ENCODE measurements at places on chromosomes 6 and 20.
A peak's percentile ranks its signal among the peaks of the same experiment; 100 is the strongest.

DNA sequence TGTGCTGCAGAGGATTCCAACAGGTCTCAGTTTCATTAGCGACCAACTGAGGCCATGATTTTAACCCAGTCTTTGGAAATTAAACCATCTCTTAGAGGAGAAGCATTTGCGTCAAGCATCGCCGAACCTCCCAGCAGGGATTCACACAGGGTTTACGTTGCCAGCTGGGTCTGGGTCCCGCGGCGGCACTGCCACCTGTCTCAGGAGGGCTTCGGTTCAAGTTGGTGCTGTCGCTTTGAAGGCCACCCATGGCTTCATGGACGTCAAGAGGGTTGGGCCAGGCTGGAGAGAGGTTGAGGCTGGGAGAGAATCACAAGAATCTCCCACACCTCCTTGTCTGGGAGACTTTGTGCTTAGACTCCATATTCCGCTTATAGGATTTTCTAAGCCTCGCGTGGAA lies 43.0 kb upstream of the FRMD1 start:
- H3K27me3 ChIP-seq, result no peaks in the 10 kb centered on the region
- no peak for DNase-seq
- no peaks in the 10 kb centered on the region for H3K36me3 ChIP-seq
- no peaks in the 10 kb centered on the region for H3K4me1 ChIP-seq
- no peak overlapping the region for H3K27ac ChIP-seq

- DNase-seq, result no peak
- no peak overlapping the region for H3K4me3 ChIP-seq
- no peaks in the 10 kb centered on the region for H3K27me3 ChIP-seq
- no peak overlapping the region for H3K27ac ChIP-seq
- 0 out of 2 replicates have a peak, but pooled peaks cover 5% of the 10 kb centered on the region for H3K4me1 ChIP-seq
These were observed 34.2 kb downstream of the RBM38 start for GRCh38 chr20:57425150-57426013.

DNA sequence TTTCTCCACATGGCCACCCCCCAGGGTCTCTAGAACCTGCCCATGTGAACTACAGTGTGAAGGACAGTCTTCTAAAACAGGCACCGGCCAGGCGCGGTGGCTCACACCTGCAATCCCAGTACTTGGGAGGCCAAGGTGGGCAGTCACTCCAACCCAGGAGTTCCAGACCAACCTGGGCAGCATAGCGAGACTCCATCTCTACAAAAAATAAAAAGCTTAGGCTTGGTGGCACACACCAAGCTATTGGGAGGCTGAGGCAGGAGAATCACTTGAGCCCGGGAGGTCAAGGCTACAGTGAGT lies 13.7 kb downstream of the ACSS1 start:
- no peak for DNase-seq
- no peak overlapping the region for H3K27ac ChIP-seq
- no peaks in the 10 kb centered on the region for H3K27me3 ChIP-seq
- no peaks in the 10 kb centered on the region for H3K4me1 ChIP-seq

DNA sequence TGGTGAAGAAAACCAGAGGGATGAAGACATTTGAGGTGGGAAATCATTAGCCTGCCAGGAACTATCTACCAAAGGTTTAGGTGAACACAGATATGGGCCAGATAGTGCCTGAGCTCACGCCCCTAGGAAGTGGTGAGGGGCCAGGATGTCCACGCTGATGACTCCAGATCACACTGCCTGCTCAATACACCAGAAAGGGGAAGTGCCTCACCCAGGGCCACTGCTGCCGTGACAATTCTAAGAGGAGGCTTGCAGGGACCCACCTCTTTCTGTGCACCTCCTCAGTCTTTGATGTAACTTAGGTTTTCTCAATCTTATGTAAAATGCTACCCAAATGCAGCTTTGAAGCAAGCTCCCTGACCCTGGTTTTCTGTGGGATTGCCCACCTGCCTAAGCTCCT lies 5.4 kb upstream of the RAB44 start:
- DNase-seq, result no peak

DNA sequence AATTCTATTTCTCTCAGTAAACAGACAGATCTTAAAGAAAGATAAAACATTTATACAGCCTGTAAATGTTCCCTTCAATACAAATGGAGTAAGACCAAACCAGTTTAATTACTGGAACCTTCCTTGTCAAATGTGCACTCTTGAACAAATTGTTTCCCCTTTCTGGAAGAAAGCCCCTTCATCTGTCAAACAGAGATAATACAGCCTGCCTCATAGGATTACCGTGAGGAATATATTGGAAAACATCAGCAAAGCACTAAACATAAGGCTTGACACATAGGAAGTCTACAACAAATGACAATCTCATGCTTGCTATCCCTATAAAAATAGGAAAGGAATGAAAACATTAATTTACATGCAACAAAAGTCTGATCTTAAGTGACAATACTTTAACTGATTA lies 173.8 kb downstream of the PTPRK start:
- H3K27ac ChIP-seq, result no peak overlapping the region
- no peak for DNase-seq
- no peak overlapping the region for H3K4me3 ChIP-seq
- no peaks in the 10 kb centered on the region for H3K4me1 ChIP-seq
- no peaks in the 10 kb centered on the region for H3K27me3 ChIP-seq
- H3K36me3 ChIP-seq, result no peaks in the 10 kb centered on the region

DNA sequence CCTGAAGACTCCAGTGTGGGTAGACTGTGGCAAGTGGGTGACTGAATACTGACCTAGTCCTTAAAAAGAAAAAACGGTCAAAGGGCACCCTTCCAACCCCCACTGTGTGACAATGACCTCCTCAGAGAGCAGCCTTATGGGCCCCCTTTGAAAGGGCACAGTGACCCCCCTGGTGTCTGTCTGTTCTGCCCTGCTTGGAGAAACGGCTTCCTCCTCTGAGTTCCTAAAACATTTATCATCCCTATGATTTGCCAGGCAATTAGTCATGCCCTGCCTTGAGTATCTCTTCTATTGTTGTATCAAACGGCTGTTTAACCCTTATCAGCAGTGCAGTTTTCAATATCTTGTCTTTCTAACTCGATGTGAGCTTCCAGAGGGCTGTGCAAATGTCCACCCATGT lies 21.0 kb upstream of the STX16 start:
- no peak for DNase-seq
- H3K4me3 ChIP-seq, result no peak overlapping the region
- H3K4me1 ChIP-seq, result no peaks in the 10 kb centered on the region
- H3K27ac ChIP-seq, result no peak overlapping the region
- H3K36me3 ChIP-seq, result no peaks in the 10 kb centered on the region

- H3K27me3 ChIP-seq, result no peaks in the 10 kb centered on the region
- DNase-seq, result no peak
These were observed 60.7 kb downstream of the MDGA1 start for GRCh38 chr6:37636801-37637561.

DNA sequence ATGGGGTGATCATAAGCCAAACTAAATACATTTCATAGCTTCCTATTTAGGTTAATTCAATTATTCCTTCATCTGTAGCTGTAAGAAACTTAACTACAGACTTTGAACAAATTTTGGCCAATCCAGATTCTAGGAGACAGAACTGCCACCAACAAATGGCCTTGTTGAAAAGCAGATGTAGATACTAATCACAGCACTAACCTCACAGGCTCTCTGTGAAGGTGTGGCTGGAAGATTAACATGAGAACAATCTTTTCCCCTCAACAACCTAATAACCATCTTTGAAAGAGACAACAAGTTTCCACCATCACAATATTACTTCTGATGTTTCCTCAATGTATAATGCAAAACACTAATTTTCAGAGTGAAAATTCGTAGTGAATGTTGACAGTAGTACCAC lies 87.8 kb downstream of the SESN1 start:
- H3K4me3 ChIP-seq, result no peak overlapping the region
- H3K27ac ChIP-seq, result no peak overlapping the region
- no peaks in the 10 kb centered on the region for H3K4me1 ChIP-seq
- no peaks in the 10 kb centered on the region for H3K27me3 ChIP-seq
- DNase-seq, result no peak
- H3K36me3 ChIP-seq, result no peaks in the 10 kb centered on the region

DNA sequence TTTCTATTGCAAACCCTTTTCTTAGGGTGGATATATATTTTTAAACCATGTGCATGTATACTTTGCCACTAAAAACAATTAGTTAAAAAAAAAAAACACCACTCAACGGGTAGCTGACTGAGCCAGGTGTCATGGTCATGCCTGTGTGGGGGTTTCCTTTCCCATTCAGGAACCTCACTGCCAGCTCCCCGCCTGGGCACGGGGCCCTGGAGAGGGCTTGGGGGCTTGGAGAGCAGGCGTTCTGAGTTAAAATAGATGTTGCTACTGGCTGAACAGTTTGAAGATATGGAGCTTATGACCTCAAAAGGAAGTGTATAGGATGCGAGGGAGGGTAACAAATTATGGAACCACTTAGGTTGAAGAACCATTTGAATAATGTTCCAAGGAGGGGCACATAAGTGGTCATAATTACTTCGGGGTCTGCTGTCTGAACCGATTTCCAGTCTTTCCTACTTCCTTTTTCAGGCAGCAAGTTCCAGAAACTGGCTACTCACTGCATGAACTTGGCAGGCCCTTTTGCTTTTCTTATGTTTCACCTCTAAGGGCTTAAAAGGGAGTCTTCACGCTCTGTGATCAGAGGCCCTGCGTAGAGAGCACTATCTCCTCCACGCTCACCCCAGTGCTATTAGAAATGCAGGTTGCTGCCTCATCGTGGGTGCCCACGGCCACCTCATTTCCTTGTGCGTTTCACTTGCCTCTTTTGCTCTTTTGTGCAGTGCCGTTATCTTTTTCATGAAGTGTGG lies 9.9 kb downstream of the STX16 start:
- no peak overlapping the region for H3K4me3 ChIP-seq
- DNase-seq, result no peak
- H3K36me3 ChIP-seq, result no peaks in the 10 kb centered on the region
- H3K27me3 ChIP-seq, result no peaks in the 10 kb centered on the region
- no peak overlapping the region for H3K27ac ChIP-seq

GRCh38 chr6:110661414-110661813 lies 153.9 kb downstream of the CDK19 start:
- DNase-seq, result no peak
- H3K27ac ChIP-seq, result no peak overlapping the region
- H3K4me1 ChIP-seq, result no peaks in the 10 kb centered on the region

DNA sequence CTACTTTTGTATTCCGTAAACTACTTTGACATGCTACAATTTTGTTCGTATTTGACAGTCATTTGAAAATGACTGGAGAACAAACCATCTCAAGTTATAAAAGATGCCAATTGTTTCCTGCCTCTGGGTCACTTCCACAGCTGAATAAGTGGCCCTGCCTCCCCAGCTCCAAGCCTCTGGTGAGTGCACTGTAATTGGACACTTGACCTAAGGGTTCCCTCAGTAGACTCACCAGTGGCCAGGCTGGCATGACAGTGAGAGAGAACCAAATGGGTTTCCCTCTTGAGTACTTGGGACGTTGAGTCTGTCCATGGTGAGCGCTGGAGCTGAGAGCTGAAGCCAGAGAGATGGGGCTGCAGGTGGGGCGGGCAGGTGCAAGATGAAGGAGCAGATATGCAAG lies 57.1 kb downstream of the SLC35D3 start:
- no peak overlapping the region for H3K27ac ChIP-seq
- no peak overlapping the region for H3K4me3 ChIP-seq
- no peaks in the 10 kb centered on the region for H3K36me3 ChIP-seq
- H3K27me3 ChIP-seq, result no peaks in the 10 kb centered on the region
- no peak for DNase-seq

GRCh38 chr20:23918101-23918862 lies 38.7 kb upstream of the CST5 start:
- DNase-seq, result no peak
- no peak overlapping the region for H3K27ac ChIP-seq
- peaks cover 2% of the 10 kb centered on the region for H3K4me1 ChIP-seq
- no peak overlapping the region for H3K4me3 ChIP-seq
- H3K36me3 ChIP-seq, result no peaks in the 10 kb centered on the region

GRCh38 chr6:43736844-43737243 lies 33.2 kb upstream of the VEGFA start:
- no peak overlapping the region for H3K4me3 ChIP-seq
- no peaks in the 10 kb centered on the region for H3K27me3 ChIP-seq
- no peak overlapping the region for H3K27ac ChIP-seq

GRCh38 chr6:6546318-6547109 lies 42.0 kb upstream of the LY86 start:
- peaks cover 4% of the 10 kb centered on the region for H3K27me3 ChIP-seq
- no peaks in the 10 kb centered on the region for H3K4me1 ChIP-seq
- DNase-seq, result peak; percentile 18
- H3K27ac ChIP-seq, result no peak overlapping the region

DNA sequence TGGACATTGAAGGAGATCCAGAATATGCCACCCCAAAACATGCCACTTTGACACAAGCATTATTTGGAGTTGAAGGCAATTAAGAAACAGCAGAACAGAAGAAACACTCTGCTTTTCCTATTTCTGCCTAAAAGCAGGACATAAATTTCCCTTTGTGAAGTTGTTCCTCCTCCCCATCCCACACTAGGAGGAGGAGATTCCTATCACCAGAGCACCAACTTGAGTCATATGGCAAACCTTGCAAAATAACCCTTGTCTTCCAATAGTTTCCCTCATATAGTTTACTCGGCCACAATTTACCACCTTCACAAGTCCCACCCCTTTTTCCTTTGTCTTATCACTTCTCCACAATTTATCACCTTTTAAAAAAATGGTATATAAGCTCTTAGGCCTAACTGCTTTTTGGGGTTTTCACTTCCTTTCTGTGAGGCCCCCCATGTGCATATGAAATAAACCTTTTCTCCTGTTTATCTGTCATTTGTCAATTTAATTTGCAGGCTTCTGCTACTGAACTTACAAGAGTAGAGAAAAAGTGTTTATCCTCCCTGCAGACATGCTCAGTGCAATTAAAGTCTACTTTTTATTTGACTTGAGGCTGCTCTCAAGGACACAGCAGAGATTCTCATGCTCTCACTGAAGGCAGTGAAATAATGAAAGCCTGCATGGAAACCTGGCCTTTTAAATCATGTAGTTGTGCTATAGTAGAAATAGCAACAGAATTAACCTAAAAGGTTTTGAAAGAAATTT lies 2.8 kb upstream of the RAB23 start:
- DNase-seq, result no peak
- no peaks in the 10 kb centered on the region for H3K4me1 ChIP-seq
- no peaks in the 10 kb centered on the region for H3K36me3 ChIP-seq

DNA sequence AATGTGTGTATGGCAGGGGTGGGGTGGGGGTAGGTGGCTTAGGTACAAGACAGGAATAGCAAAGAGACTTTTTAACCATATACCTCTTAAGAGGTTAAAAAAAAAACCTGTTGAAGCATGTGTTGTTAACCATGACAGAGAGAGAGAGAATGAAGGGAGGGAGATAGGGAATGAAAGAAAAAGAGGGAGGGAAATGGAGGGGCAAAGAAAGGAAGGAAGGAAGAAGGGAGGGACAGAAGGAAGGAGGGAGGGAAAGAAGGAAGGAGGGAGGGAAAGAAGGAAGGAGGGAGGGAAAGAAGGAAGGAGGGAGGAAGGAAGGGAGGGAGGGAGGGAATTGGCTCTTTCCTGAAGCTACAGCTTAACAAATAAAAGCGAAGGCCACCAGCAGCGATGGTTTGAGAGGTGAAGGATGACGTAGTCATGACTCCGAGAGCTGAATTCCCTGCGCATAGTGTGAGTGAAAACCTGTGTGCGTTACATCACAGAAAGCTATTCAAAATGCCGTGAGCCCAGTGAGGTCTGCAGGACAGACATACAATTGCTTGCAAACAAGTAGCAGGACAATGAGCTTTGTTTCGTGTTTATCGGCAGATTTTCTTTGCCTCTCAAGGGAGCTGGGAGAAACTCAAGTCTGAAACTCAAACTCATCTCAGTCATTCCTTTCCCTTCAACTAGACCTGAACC lies 88.6 kb upstream of the NEDD9 start:
- H3K27ac ChIP-seq, result no peak overlapping the region
- DNase-seq, result no peak
- H3K4me3 ChIP-seq, result no peak overlapping the region
- no peaks in the 10 kb centered on the region for H3K27me3 ChIP-seq
- H3K4me1 ChIP-seq, result peaks cover 2% of the 10 kb centered on the region

- no peaks in the 10 kb centered on the region for H3K4me1 ChIP-seq
- no peak for DNase-seq
- no peak overlapping the region for H3K4me3 ChIP-seq
- no peak overlapping the region for H3K27ac ChIP-seq
- no peaks in the 10 kb centered on the region for H3K27me3 ChIP-seq
These were observed 848.5 kb upstream of the MAN1A1 start for GRCh38 chr6:120198033-120198432.
